ENCODE measurements at places on chromosomes 3 and 15. TPM values are rescaled to one million over a fixed set of nuclear protein-coding genes. Genes with fewer than 3 reads are reported as not detected.

The MOBP gene
- total RNA-seq, result not detected

The CCR3 gene
- 0.13 TPM for total RNA-seq

The SLCO2A1 gene
- total RNA-seq, result not detected

The ULK4 gene
- 33.0 TPM for total RNA-seq

The HTR3E gene
- not detected for total RNA-seq

The ROPN1 gene
- total RNA-seq, result 0.22 TPM

The ADCY5 gene
- 1.4 TPM for total RNA-seq

Data from articular chondrocyte of knee joint (primary cell).